ENCODE measurements at places on chromosomes 1 and 21.

GRCh38 chr1:162757476-162757875 is 33.0 kb upstream of the HSD17B7 start:
- no peak for DNase-seq

GRCh38 chr21:28899744-28900143 is 92.9 kb downstream of the LTN1 start:
- DNase-seq: no peak

- no peak for DNase-seq
Measured at GRCh38 chr1:110538921-110539320, 19.9 kb upstream of the KCNA10 start.

- DNase-seq: no peak
Measured at GRCh38 chr1:909861-910310, 13.8 kb upstream of the SAMD11 start.

DNA sequence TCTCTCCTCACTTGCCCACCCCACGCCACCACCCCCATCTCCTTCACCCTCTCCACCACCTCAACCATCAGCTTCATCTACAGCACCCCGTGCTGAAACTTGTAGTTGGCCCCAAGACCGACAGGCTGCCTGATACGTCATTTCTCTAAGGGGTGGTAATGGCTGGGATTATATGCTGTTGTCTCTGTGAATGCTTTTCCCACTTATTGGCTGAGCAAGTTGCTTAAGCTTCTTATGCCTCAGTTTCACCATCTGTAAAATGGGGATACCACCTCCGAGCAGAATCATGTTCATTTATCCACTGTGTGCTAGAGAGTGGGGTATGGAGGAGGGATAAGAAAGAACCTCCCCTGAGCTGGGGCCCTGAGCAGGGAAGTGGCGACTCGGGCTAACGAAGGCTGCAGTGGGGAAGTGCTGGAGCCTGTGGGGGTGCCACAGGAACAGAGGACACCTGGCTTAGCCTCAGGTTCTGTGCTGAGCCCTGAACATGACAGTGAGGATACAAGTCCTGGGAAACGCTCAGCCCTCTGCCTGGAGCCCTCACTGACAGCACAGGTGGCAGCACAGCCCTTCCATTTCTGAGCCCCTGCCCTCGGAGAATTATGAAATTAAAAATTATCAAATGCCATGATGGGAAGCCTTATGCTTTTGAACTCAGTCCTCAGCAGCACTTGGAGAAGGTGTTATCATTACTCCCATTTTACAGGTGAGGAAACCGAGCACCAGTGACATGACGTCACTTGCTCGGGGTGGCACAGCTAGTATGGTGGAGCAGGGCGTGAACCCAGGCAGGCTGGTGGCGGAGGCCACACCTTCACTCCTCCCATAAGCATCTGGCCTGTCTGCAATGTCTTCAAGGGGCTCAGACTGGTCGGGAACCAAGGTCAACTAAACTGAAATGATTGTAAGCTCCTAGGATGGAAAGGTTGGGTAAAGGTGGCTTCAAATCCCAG is 2.8 kb downstream of the MATN1 start:
- DNase-seq: no peak
